ENCODE measurements at places on chromosomes 16 and 17. TPM values are rescaled to one million over a fixed set of nuclear protein-coding genes. Genes with fewer than 3 reads are reported as not detected.
A peak's percentile ranks its signal among the peaks of the same experiment; 100 is the strongest.

DNA sequence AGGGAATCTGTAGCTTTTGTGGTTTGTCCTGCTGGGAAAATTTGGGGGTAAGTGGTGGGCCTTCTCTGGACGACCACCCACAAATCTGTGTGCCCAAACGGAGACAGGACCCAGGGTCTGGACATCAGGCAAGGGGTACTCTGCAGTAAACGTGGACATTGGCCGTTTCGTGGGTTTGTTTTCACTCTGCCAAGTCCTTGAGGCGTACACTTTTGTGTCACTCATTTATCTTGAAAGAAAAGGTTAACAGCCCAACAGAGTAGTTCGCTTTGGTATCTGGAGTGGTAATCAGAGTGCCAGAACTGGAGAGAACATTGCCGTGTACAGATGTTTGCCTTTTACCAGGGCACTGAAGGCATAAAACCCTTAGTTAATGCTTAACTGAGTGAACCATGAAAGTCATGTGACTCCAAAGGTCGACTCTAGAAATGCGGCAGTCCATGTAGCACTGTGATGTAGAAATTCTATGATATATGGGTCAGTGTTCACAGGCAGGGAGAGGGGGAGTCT is 15.4 kb downstream of the NAA60 start:
- DNase-seq = peak; percentile 16

DNA sequence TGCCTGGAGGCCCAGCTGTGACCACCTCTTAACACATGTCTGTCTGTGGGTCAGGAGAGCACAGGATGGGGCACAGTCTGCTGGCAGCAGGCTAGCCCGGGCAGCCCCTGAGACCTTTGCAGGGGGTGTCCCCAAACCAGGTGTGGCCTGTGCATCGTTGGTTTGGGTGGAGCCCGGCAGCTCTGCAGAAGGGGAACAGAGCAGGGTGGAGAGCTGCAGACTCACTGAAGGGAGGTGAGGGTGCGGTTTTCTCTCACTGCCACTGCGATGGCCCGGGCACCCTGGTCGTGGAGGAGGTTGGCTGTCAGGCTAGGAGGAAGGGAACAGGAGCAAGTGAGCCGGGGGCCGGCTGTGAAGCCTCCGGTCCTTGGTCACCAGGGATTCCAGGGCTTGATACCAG is 28.8 kb downstream of the NLRC3 start:
- DNase-seq = no peak

GRCh38 chr16:4688674-4689045 is 4.7 kb upstream of the NUDT16L1 start:
- no peak for DNase-seq

GRCh38 chr16:28845293-28845692 is 855 bp downstream of the TUFM start:
- peak; percentile 68 for DNase-seq

DNA sequence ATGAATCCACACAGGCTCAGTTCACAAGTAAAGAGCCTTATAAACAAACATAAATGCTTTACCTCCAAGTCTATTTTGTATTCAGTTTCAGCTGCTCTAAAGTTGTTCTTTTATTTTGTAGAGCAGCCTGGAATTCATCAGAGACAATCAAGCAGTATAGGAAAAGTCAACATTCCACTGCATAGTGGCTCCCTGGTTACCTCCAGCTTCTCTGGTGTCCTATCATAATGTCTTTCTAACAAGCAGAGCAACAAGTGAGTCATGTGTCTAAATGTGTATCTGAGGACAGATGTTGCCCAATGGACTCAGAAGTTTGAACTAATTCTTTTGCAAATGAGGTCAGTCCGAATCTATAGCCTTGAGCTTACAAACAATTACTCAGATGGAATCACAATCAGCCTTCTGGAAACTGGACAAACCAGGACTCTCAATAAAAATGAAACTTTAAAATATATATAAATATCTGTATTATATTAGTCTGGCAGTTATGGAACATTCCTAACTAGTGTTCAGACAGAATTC is 292.0 kb upstream of the TOM1L1 start:
- no peak for DNase-seq

DNA sequence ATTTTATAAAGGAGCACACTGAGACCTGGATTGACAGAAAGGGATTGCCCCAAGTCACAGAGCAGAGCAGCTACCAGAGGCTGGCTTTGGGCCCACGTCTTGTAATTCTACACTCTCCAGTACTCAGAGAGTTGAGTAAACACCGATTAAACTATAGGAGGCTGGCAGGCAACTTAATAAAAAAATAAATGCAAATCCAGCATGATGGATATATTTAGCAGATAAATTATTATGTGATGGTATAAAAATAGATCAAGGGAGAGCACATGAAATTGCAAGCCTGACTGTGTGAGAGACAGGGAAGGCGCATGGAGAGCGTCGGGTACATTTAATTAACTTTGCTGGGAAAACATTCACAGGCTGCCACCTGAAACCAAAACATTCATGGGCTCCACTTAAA is 87.7 kb upstream of the CCL2 start:
- no peak for DNase-seq

DNA sequence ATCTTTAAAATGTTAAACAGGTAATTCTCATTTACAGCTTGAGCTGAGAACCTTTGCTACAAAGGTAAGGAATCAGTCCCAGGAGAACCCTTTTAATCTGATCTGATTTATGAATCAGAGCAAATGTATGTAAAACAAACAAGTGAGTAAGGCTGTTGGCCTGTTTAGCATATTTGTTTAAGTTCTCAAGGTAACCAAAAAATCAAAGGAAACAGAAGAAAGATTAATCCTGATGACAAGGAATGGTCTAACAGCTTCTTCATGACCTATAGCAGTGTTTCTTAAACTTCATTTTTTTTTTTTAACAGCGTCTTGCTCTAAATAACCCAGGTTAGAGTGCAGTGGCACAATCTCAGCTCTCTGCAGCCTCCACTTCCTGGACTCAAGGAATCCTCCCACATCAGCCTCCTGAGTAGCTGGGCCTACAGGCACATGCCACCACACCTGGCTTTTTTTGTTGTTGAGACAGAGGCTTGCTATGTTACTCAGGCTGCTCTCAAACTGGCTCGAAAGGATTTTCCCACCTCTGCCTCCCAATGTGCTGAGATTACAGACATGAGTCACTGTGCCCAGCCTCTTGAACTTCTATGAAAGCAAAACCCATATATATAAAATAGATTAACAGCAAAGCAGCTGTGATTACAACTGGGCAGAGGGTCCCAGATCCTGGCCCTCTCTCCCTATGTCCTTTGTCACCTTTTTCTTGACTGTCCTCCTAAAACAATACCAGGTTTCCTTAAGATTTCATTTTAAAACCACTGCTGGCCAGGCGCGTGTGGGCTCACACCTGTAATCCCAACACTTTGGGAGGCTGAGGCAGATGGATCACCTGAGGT is 5.1 kb upstream of the JPT1 start:
- no peak for DNase-seq

GRCh38 chr17:76369379-76369778 is 15.0 kb upstream of the SPHK1 start:
- no peak for DNase-seq

DNA sequence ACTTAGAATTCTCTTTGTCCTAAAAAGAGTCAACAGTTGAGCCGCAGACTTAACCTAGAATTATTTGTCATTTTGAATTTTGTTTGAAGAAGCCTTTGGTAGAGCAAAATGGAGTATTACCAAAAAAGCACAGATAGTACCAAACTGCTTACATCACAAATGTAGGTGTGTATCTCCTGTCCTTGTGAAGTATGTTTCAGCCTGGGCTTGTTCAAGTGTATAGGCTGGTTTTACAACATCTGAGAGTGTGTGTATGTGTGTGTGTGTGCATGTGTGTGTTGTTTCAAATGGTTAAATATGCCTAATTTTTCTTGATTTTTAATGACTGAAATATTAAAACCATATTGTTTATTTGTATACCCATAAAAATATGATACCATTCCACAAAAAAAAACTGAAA is 188.7 kb upstream of the AXIN2 start:
- DNase-seq = no peak

- no peak for DNase-seq
These were observed 845 bp downstream of the P3H4 start for GRCh38 chr17:41810659-41811548.

DNA sequence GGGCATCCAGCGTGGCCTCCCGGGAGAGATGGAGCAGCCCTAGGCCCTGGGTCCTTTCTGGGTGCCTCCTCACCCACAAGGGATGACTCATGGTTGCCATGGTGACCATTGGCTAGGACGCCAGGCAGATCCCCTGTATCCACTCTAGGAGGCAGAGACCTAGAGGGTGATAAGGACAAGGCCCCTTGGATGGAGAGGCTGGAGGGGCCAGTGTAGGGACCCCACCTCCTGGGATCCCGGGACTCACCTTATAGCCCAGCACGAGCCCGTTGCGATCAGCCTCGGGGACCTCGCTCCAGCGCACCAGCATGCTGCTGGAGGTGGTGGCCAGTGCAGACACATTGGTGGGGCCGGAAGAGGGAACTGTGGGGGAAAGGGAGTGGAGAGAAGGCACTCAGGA is 82.2 kb upstream of the CDC42EP4 start:
- peak; percentile 11 for DNase-seq

DNA sequence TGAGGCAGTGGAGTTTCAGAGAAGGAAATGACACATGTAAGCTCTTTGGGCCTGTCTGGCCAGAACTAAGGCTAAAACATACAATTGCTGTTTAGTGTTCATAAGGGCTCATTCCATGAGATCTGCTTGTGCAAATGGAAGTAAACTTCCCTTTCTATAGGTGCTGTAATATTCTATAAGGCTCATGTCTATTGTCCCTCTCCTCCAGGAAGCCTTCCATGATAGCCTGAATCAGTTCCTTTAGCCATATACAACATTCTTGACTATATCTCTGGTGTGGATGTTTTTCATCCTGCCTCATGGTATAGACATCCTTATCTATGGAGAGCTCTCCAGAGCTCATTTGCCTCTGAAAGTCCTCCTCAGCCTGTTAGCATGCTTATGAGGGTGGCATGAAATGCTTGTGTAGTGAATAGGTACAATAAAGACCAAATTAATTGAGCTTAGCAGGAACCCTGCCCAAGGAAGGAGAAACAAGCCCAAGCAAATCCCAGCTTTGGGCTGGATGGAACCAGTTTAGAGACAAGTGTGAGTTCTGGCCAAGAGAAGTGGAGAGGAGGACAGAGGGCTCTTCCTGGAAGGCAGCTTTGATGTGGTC is 1.6 kb upstream of the ETV4 start:
- DNase-seq = no peak

DNA sequence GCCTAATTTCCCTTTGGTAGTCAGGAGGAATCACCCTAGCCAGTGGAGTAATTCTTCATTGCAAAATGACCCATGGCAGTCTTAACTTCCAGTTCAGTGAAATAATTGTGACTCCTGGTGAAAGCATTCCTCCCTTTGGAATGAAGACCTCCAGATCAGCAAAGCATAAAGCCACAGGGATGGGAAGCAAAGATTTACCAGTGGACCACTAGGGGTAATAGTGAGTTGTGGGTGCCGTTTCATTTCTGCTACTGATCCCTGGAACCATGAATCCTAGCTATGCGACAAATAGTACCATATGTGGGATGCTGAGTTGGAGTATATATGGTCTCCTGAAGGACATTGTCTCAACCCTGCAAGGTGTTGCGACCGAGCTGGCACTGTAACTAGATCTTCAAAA is 13.7 kb downstream of the DYNLL2 start:
- DNase-seq = no peak

GRCh38 chr16:57724531-57724930 is 11.0 kb upstream of the KATNB1 start:
- DNase-seq = no peak

DNA sequence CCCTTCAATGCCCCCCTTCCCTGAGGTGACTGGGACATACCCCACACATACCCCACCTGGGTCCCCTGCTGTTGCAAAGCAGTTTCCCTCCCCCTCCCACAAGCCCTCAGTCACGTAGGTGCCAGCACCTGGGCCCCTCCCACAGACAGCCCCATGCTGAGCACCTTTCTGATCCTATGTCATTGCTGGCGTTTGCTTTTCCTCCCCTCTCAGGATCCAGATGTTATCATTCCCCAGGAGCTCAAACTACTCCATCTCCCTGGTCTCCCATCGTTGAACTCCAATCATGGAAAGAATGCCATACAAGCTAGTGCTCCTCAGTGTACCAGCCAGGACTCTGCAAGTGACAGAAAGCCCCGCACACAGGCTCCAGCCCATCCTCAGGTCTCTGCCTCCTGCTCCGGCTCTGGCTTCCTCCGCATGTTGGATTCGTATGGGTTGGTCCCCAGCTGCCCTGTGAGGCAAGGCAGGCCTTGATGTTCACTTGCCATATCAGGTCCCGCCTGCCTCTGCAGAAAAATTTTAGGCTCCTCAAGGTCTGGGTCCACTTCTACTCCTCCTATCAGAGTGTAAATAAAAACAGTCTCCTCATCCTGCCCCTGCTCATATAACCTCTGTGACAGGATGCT is 31.4 kb upstream of the MED9 start:
- no peak for DNase-seq

DNA sequence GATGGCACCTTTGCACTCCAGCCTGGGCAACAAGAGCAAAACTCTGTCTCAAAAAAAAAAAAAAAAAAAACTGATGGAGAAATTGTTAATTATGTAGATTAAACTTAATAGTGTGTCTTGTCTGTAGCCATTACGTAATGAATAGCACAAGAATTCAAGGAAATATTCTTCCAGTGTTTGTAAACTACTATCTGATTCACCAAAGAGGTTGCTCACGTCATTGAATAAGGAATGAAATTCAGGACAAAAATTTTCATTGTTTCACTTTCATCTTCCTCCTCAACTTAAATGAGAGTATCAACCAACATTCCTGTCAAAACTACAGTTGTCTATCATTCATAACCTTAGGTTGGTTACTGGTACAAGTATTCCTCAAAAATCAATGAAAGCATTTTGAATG is 30.7 kb upstream of the MYO18A start:
- DNase-seq = no peak

- DNase-seq = no peak
These were observed 65.2 kb downstream of the SHCBP1 start for GRCh38 chr16:46555951-46556350.

- DNase-seq = no peak
These were observed 38.5 kb downstream of the CHD9 start for GRCh38 chr16:53093162-53093744.

GRCh38 chr17:77502626-77503292 is 362.0 kb downstream of the SEC14L1 start:
- no peak for DNase-seq

The TMEM256 gene
- total RNA-seq = 55.8 TPM

The ARMC5 gene
- 8.2 TPM for total RNA-seq

The KRT23 gene
- total RNA-seq = not detected

The PDP2 gene
- total RNA-seq = 38.1 TPM

The DPEP2NB gene
- not detected for total RNA-seq

The SLC13A2 gene
- not detected for total RNA-seq

The NF1 gene
- 20.1 TPM for total RNA-seq

The HBA2 gene
- not detected for total RNA-seq
